Activated CD4-positive, alpha-beta T cell treated with anti-CD3 and anti-CD28 coated beads, Interleukin-2, amount 50 U/mL, for 48 hours (primary cell): ENCODE measurements at places on chromosomes 11 and 22.

- no peak for DNase-seq
Measured at GRCh38 chr22:20646415-20646814, 127.5 kb upstream of the SERPIND1 start.

- no peak for DNase-seq
Measured at GRCh38 chr11:45385844-45386243, 99.7 kb upstream of the SYT13 start.

DNA sequence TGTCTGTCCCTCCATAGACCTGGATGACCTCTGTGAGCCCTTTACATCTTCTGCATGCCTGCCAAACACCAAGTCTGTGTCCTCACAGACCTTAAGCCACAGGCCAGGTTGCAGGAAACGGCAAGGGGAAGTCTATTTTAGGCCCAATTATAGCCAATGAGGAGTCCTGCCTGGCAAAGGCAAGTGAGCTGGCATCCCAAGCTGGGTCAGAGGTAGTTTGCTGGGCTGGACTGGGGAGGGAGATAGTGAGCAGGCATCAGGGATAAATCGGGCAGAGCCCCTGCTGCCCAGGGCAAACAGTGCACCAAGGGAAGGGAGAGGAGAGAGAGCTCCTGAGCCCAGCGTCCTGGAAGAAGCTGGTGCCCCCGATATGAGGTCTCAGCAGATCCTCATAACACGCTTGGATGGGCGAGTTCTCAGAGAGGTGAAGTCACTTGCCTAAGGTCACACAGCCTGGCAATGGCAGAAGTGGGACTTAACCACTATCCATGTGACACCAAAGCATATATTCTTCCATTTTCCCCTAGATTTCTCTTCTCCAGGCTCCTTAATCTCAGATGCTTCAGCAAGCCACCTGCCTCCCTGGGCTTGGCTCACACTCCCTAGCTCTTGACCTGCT, 3.7 kb upstream of the RELT start:
- DNase-seq: no peak

DNA sequence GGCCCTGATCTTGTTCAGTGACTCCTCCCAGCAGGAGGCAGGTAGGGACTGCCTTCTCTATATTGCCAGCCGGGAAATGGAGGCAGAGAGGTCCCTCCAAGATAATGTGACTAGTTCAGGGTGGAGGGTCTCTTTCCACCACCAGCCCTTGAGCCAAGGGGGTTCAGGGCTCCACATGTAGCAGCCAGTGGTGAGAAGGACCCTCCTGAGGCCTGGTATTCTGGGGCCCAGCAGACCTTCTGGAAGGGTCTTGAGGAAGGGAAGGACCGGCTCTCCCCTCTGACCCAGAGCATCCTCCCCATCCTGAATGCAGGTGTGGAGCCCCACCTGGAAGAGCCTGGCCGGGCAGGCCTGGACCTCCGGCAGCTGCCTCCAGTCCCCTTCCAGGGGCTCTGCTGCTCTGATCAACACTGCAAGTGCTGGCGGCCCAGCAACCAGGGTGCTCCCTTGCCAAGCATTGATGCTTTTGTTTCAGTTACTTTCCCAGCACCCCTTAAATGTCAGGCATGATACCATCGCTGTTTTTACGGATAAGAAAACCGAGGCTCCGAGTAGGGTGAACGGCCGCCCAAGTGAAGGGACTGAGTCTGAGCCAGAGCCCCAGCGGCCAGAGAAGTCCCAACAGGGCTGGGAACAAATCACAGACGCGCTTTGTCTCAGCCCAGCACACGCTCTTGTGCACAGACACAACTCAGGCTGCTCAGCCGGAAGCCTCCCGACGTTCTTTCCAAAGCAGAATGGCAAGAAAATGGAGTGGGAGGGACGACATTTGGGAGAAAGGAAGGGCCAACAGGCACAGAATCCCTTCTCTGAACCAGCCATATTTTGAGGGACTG, 38.8 kb downstream of the DKK3 start:
- DNase-seq: no peak

GRCh38 chr11:116580799-116581198, 192.0 kb downstream of the BUD13 start:
- no peak for DNase-seq

GRCh38 chr11:22458161-22458560, 120.0 kb downstream of the SLC17A6 start:
- no peak for DNase-seq

GRCh38 chr11:68038718-68039525, at the start of gene TCIRG1:
TSS of gene TCIRG1 (plus strand) at chr11:68039025. CDS start at chr11:68041272, 2,247 bp downstream.
- DNase-seq: peak; percentile 75

GRCh38 chr22:28373831-28374230, 305.8 kb downstream of the TTC28 start:
- no peak for DNase-seq

DNA sequence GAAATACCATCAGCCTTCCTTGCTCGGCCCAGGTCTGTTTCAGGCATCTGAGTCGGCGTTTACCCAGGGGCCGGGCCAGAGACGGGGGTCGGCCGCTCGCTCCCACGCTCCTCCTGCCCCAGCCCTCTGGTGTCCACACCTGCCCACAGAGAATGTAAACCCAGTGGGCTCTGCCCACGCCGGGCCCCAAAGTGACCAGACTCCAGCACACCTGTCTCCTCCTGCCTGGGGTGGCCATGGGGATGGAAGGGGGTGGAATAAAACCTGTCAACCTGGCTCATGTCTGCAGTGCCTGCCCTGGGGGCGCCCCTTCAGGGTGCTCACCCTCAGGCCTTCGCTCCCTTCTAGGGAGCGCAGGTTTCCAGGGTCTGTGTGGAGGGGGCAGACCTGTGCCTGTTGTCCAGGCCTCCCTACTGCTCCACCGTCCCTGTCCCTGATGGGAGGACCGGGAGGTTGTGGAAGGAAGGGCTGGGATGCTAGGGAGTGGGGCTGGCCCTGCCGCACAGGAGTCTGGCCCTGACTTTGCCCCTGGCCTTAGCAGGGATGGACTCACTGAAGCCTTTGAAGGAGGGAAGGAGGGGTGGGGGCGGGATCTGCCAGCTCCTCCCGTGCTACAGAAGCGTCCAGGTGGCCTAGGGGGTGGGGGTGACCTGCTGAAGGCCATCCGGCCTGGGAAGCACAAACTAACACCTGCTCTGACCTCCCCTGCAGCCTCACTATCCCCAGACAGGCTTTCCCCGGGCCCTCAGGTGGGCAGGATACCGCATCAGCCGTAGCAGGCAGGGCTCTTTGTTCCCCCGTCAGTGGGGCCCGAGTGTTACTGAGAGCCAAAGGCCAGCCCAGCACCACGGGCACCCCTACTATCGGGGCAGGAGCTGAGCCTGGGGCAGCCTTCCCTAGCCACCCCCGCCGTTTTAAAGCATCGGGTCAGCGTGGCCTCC, 14.7 kb upstream of the ARHGAP8 start:
- DNase-seq: no peak

- DNase-seq: no peak
Measured at GRCh38 chr11:112777283-112777751, 183.9 kb upstream of the NCAM1 start.

DNA sequence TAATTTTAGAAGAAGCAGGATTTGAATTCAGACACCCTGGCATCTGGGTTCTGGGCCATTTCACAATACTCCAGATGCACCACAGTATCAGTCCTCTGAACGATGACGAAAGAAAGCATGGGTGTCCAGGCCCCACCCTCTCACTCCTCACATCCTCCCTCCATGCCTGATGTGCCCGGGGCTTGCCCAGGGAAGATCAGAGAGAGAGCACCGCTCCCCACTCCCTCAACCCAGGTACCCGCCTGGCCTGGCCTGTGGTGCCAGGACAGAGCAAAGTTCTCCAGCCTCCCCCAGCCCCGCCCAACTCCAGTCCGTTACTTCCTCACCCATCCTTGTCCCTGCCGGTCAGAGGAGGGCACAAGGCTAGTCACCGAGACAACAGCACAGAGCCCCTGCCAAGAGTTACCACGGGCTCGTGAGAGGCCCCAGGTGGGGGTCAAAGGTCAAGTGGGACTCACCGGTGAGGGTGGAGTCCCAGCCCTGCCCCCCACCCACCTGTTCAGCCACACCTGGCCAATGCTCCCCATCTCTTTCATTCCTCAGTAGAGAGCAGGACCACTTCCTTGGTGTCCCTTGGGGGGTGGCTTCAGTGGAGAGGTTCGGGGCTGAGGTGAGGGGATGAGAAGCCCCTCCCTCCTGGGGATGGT, 8.1 kb downstream of the BCL9L start:
- DNase-seq: peak; percentile 73

- DNase-seq: no peak
Measured at GRCh38 chr22:35866651-35867050, 149.0 kb downstream of the APOL5 start.

GRCh38 chr11:25794804-25795203, 537.1 kb upstream of the ANO3 start:
- no peak for DNase-seq

GRCh38 chr11:95156916-95157541, 67.4 kb downstream of the ENDOD1 start:
- DNase-seq: no peak

DNA sequence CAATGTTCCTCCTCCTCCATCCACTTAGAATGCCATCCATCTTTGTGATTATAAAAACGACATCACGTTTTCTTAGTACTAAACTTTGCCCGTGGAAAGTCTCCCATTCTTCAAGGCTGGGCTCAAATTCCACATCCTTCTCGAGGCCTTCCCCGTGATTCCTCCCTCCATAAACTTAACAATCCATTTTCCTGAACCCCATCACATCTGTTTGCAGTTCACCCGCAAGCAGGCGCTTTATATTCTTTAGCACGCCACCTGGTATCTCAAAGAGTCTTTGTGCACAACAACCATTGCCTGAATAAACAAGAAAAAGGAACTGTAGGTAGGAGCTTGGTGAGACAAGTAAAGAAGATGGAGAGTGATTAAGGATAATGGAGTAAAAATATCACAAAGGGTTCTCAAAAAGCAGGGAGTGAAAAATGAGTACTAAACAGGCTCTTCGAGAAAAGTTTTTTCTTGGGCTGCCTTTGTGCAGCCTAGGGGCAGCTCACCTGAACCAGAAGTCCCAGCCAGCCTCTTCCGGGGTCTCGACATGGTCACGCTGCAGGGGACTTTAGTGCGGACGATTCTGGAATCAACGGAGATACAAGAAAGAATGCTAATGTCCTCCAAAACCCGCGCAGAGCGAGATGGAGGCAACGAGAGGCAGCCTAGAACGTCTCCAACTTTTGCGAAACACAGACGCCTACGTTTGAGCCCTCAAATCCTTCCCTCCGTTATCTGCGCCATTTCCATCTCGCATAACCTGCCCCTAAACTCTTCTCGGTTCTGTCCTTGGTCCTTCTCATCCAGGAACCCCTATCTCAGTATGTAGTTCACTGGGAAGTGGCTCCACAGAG, 585 bp downstream of the THYN1 start:
- DNase-seq: peak; percentile 21

DNA sequence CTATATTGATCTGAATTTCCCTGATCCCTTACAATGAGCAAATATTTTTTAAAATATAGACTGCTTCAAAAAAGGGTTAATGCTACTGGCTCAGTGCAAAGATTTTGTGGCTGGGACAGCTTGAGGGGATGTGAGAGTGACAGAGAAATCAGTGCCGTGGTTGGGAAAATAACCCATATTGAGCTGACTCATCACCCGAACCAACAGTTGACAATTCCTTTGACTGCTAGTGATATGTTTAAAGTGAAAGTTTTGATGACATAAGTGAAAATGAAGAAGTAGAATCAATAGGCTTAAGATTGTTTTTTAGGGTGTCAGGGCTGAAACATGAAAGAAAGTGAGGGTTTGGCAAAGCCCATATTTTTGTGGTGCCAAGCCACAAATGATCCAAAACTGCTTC, 257.1 kb upstream of the TENM4 start:
- DNase-seq: no peak

DNA sequence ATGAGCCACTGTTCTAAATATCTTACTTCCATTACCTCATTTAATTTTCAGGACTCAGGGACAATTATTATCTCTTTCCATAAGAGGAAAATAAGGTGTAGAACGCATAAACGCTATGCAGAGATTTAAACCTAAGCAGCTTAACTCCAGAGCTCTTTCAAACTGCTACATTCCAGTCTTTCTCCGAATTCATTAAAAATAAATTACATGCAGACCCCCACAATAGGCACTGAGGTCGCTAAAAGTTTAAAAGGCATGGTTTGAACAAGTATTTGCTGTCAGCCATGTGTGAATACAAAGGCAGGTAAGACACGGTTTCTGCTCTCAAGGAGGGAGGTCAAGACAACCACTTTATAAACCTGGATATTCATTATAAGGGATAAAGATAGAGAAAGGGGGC, 983 bp downstream of the NARS2 start:
- DNase-seq: no peak

- no peak for DNase-seq
Measured at GRCh38 chr11:117730208-117730800, 66.7 kb downstream of the DSCAML1 start.

GRCh38 chr22:39365492-39365780, 15.6 kb downstream of the SYNGR1 start:
- DNase-seq: no peak

DNA sequence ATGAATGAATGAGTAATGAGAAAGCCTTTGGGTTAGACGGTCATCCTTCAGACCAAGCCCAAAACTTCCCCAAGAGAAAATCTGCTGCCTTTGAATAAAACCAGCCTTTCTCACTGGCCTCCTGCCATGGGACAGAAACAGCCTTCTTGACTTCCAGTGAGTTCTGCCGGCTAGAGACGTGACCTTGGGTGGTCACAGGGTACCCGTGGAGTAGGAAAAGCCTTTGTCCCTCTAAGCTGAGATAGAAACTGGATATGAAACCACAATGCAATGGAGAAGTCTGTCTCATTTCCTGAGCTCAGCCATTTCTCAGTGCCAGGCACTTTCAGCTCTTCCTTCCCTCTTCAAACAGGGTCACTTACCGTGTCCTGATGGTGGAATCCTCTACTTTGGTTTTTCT, 21.2 kb upstream of the YWHAH start:
- no peak for DNase-seq

DNA sequence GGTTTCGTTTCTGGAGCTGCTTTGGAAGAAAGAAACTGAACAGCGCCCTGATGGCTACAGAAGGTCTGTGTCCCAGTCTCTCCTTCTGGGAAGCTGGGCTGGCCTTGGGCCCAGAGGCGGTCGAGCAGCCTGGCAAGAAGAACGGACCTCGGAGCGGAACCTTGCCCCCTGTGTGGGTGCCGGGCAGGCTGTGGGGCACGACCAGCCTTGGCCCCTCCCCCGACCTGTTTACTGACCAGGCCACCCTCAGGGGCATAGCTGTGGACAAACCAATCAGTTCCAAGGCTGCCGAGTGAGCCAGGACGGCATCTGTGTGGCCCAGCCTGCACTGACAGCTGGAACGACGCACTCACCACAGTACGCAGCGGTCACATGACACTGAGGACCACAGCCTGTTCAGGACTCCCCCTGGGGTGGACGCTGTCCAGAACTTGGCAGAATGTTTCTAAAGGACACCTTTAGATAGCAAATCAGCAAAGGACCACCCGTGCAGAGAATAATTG, 7.2 kb downstream of the PIM3 start:
- DNase-seq: no peak

DNA sequence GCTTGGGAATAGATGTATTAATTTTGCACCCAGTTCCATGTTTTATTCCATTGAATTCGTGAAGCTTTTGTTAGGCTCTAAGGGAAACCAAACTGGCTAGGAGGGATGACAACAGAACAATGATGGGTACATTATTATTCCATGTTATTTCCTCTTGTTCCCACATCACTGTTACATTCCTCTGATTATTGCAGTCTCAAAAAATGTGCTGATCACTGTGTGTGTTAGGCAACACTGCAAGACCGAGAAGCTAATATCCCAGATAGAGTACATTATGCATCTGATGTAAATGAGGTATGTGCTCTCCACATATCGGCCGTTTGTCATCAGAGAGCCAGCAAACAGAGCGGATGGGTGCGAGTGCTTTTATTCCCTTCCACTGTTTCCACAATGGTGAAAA, 327.9 kb downstream of the SOX6 start:
- DNase-seq: no peak
